ENCODE measurements at places on chromosomes 2 and 18. TPM values are rescaled to one million over a fixed set of nuclear protein-coding genes. Genes with fewer than 3 reads are reported as not detected.
A peak's percentile ranks its signal among the peaks of the same experiment; 100 is the strongest.

MPV17 gene
- 93.3 TPM for total RNA-seq

CAPN14 gene
- 0.53 TPM for total RNA-seq

- H3K4me1 ChIP-seq = no peaks in the 10 kb centered on the region
- no peaks in the 10 kb centered on the region for H3K36me3 ChIP-seq
- DNase-seq = no peak
- no peak overlapping the region for H3K4me3 ChIP-seq
- H3K27me3 ChIP-seq = no peaks in the 10 kb centered on the region
- H3K27ac ChIP-seq = no peak overlapping the region
Measured at GRCh38 chr2:53568469-53568868, 199.1 kb upstream of the CHAC2 start.

DNA sequence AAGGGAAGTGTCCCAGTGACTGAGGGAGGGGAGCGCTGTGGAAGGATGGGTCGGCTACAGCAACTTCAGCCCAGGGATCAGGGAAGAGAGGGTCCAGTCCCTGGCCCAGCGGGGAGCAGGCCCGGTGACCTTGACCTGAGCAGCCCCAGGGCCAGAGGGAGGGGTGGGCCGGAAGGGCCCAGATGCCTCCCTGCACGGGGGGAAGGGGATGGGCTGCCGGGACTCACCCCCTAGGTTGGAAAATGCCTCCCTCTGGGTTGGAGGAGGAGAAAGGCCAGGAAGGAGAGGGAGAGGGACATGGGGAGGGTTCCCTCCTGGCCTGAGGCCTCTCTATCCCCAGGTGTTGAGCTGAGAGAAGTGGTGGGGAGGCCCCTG lies 19.8 kb downstream of the GPC1 start:
- H3K27me3 ChIP-seq = peaks cover 18% of the 10 kb centered on the region
- no peaks in the 10 kb centered on the region for H3K36me3 ChIP-seq
- peaks cover 11% of the 10 kb centered on the region for H3K4me1 ChIP-seq
- no peak overlapping the region for H3K4me3 ChIP-seq
- DNase-seq = no peak
- H3K27ac ChIP-seq = no peak overlapping the region

CNTNAP5 gene
- total RNA-seq = not detected

MEP1B gene
- not detected for total RNA-seq

DNA sequence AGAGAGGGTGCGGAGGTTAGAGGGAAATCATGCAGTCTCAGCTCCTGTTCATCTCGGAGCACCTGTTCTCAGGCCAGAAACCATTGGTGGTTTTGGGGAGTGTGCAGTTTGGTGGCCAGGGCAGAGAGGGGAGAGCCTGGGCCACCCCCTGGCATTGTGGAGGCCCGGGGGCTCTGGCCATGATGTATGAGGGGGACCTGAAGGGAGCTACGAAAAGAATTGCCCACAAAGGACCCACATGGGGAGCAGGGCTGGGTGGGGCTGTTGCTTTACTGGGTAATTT lies 87.7 kb downstream of the DGKD start:
- no peak for DNase-seq
- H3K4me1 ChIP-seq = peaks cover 7% of the 10 kb centered on the region
- no peaks in the 10 kb centered on the region for H3K27me3 ChIP-seq
- H3K4me3 ChIP-seq = no peak overlapping the region
- peaks cover 69% of the 10 kb centered on the region for H3K36me3 ChIP-seq
- no peak overlapping the region for H3K27ac ChIP-seq

TTR gene
- total RNA-seq = not detected

GAREM1 gene
- total RNA-seq = 0.52 TPM

DNA sequence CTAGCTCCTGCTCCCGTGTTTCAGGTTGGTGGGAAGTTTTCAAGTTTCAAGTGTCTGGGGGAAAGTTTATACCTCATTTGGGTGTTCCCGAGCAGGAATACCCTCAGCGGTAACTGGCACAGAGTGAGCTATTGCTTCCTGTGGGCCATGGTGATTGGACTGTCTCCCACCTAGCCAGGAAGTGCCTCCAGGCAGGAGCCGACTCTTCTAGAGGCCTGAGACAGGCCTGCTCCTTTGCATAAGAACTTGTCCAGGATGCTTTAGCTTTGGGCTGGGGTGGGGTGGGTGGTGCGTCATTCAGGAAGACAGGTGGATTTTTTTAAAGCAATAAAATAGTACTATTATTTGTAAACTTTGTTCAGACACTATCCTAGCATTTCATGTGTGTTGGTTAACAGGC lies 23.5 kb upstream of the DNMT3A start:
- no peaks in the 10 kb centered on the region for H3K36me3 ChIP-seq
- H3K27me3 ChIP-seq = no peaks in the 10 kb centered on the region
- H3K27ac ChIP-seq = no peak overlapping the region
- DNase-seq = no peak

DNA sequence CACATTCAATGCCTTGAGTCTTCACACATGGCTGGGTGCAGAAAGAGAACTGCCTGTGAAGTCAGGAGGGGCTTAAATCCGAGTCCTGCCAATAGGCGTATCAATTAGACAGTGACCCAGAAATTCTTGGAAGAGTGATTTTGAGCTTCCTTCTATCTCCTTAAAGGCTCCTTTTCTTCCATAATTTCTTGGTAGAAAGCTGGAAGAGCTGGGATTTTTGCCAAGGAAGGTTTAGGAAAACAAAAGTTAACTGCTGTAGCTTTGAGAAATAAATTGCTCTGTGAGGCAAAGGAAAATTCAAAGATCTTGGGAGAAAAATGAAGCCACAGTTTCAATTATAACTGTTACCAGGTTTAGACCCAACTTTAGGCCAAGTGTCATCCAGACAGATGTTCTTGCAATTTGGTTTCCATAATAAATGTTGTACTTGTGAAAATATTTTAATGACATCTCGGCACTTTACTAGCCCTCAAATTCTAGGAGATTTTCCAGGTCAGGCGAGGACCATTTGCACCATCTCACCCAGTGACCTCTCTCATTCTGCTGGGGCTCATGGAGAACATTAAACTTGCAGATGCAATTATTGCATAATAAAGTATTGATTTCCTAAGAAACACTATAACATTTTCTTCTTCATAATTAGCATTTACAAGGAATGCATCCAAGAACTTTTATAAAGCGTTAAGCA lies 329.7 kb upstream of the MEIS1 start:
- no peak overlapping the region for H3K27ac ChIP-seq
- H3K36me3 ChIP-seq = no peaks in the 10 kb centered on the region
- H3K4me3 ChIP-seq = no peak overlapping the region
- H3K27me3 ChIP-seq = no peaks in the 10 kb centered on the region
- no peaks in the 10 kb centered on the region for H3K4me1 ChIP-seq

GRCh38 chr2:97673915-97674283 lies 4.4 kb downstream of the C2orf92 start:
- DNase-seq = no peak
- H3K27ac ChIP-seq = no peak overlapping the region
- no peaks in the 10 kb centered on the region for H3K36me3 ChIP-seq
- H3K4me1 ChIP-seq = no peaks in the 10 kb centered on the region

BOK gene
- total RNA-seq = not detected

GRCh38 chr2:38076710-38077430 lies 919 bp upstream of the CYP1B1 start:
- H3K4me1 ChIP-seq = peaks cover 5% of the 10 kb centered on the region
- no peaks in the 10 kb centered on the region for H3K36me3 ChIP-seq
- H3K27me3 ChIP-seq = peaks cover 15% of the 10 kb centered on the region

DNA sequence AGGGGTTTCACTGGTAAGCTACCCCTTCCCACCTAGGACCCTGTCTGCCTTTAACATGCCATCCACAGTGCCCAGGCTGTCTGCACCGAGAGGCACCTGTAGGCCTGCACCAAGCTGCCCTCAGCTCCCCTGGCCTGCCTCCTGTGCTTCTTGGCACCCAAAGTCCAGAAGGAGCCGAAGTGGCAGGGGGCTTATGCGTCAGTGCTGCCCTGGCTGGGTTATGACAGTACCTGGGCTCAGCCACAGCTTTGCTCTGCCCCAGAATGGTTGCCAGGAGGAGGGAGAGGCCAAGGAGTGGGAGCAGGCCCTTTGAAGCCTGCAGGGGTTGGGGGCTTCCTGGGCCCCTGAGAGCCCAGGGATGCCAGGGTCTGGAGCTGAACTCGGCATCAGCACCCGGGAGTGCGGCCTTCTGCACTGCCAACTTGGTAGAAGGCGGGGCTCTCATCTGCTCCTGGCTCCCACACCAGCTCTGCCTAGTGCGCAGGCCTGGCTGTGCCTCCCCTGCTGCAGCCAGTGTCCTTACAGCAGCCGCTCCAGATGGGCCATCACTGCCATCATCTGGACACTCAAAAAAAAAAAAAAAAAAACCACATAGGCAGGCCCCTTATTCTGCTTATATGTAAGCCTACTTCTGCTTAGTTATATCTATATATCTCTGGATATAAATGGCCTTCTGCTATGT lies 155.4 kb downstream of the THSD7B start:
- no peak for DNase-seq
- no peaks in the 10 kb centered on the region for H3K27me3 ChIP-seq
- no peak overlapping the region for H3K4me3 ChIP-seq
- no peaks in the 10 kb centered on the region for H3K36me3 ChIP-seq

GRCh38 chr2:130877258-130877657 lies 40.5 kb downstream of the ARHGEF4 start:
- no peaks in the 10 kb centered on the region for H3K27me3 ChIP-seq
- no peaks in the 10 kb centered on the region for H3K4me1 ChIP-seq
- H3K4me3 ChIP-seq = no peak overlapping the region
- no peak for DNase-seq

- no peaks in the 10 kb centered on the region for H3K4me1 ChIP-seq
- no peak for DNase-seq
- H3K4me3 ChIP-seq = no peak overlapping the region
Measured at GRCh38 chr18:49894517-49895226, 81.3 kb upstream of the ACAA2 start.

DNA sequence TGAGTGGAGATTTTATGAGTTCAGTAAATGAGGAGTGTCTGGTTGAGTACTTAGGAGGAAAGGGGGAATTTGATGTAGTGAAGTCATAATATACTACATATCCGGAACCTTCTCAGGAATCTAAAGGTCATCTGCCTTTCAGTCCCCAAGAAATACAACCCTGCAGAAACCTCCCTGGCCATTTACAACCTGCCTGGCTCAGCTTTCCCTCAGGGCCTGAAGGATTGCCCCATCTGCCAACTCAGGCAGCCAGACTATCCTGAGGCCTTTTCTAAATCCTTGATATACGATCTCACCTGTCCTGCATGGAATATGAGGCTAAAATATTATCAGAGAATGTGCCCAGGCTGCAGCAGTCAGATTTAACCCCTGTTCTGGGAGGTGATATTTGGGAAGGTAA lies 165.4 kb upstream of the SPOPL start:
- DNase-seq = no peak
- no peak overlapping the region for H3K4me3 ChIP-seq
- no peaks in the 10 kb centered on the region for H3K36me3 ChIP-seq
- H3K4me1 ChIP-seq = no peaks in the 10 kb centered on the region
- H3K27ac ChIP-seq = no peak overlapping the region
- H3K27me3 ChIP-seq = no peaks in the 10 kb centered on the region

DNA sequence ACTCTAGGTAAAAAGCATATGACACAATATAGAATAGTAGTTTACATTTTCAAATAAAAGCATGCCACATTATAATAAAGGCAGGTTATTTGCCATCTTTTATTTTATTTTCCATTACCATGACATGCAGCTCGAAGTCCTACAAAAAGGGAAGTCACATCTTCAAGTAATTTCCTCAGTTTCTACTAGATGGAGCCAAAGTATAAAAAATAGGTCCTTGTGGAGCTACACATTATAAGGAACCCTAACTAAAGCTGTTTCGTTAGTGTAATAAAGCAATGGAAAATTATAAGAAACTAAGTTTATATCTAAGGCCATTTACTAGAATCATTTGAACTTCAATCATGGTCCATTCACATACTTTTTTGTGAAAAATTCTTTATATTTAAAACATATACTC lies 674.5 kb downstream of the KCNJ3 start:
- H3K36me3 ChIP-seq = no peaks in the 10 kb centered on the region
- H3K27me3 ChIP-seq = no peaks in the 10 kb centered on the region
- H3K4me1 ChIP-seq = no peaks in the 10 kb centered on the region
- H3K27ac ChIP-seq = no peak overlapping the region
- no peak overlapping the region for H3K4me3 ChIP-seq

- H3K4me3 ChIP-seq = no peak overlapping the region
- no peak for DNase-seq
- no peaks in the 10 kb centered on the region for H3K4me1 ChIP-seq
- no peaks in the 10 kb centered on the region for H3K27me3 ChIP-seq
Measured at GRCh38 chr18:42182728-42183700, 228.0 kb downstream of the PIK3C3 start.

DNA sequence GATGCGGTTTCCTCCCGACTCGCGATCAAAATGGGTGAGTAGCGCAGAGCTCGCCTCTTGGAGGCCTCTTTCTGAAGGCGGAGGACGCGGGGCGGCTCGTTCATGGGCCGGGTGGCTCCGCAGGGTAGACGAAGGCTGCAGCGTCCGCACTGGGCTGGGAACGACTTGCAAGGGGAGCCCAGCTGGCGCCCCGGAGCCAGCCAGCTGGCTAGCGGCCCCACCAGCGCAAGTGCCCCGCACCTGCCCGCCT lies 328 bp upstream of the PASK start:
- DNase-seq = no peak
- H3K4me3 ChIP-seq = peak overlapping the region; percentile 70
- H3K36me3 ChIP-seq = no peaks in the 10 kb centered on the region
- H3K4me1 ChIP-seq = peaks cover 26% of the 10 kb centered on the region

DNA sequence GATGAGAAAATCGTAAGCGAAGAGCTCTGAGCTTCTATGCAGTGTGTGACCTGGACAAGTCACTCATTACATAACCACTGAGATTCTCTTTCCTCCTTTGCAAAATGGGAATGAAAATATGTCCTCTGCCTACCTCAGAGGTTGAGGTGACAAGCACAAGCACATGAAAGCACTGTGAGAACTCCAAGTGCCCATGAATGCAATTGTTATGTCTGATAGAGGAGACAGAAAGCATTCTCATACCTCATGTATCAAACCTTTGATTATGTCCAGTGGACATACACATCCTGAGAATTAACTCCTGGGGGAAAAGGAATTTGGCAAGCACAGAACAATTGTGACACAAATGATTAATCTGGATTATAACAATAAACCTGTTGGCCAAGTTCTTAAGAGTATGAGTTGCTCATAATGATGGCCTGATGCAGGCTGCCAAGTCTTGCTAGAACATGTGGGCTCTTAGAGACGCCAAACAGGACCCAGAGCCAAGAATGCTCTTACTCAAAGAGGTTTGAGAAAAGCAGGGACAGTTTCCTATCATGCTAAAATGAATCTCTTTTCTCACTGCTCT lies 8.5 kb upstream of the RMDN2 start:
- no peak overlapping the region for H3K4me3 ChIP-seq
- no peaks in the 10 kb centered on the region for H3K36me3 ChIP-seq
- H3K27me3 ChIP-seq = no peaks in the 10 kb centered on the region
- no peaks in the 10 kb centered on the region for H3K4me1 ChIP-seq

Data from CD4-positive, alpha-beta memory T cell (primary cell).